Epithelial cell of umbilical artery (primary cell): ENCODE measurements at places on chromosomes 13 and 19. TPM values are rescaled to one million over a fixed set of nuclear protein-coding genes. Genes with fewer than 3 reads are reported as not detected.

Gene CATSPERD
- total RNA-seq: not detected in 2 replicates

Gene FUT6
- not detected in 2 replicates for total RNA-seq

Gene ZNF534
- not detected in 2 replicates for total RNA-seq

Gene CDX2
- not detected in 2 replicates for total RNA-seq

Gene METTL21C
- total RNA-seq: not detected in 2 replicates

Gene SELENOV
- total RNA-seq: not detected in 2 replicates

Gene KCTD4
- total RNA-seq: not detected in 2 replicates

Gene KANK3
- 9.4 and 14.6 TPM in 2 replicates for total RNA-seq

Gene SYCN
- total RNA-seq: not detected in 2 replicates

Gene KLF1
- total RNA-seq: under 0.01 TPM in 1 of 2 replicates, not detected in the other

Gene PAN3
- total RNA-seq: 14.3 and 16.3 TPM in 2 replicates

Gene ZNF221
- total RNA-seq: 3.2 and 10.6 TPM in 2 replicates

Gene POMP
- total RNA-seq: 147 and 350 TPM in 2 replicates

Gene GSK3A
- total RNA-seq: 12.9 and 13.6 TPM in 2 replicates

Gene VAV1
- not detected in 2 replicates for total RNA-seq

Gene NPHS1
- not detected in 2 replicates for total RNA-seq

Gene SOX1
- total RNA-seq: not detected in 2 replicates

Gene KIR3DL2
- total RNA-seq: not detected in 2 replicates

Gene POSTN
- total RNA-seq: 2.6 and 4.4 TPM in 2 replicates

Gene CYP2F1
- total RNA-seq: not detected in 2 replicates

Gene ZNF296
- total RNA-seq: under 0.01 TPM in 1 of 2 replicates, not detected in the other

Gene PCID2
- 65.3 and 90.9 TPM in 2 replicates for total RNA-seq

Gene ZNF577
- total RNA-seq: 3.9 and 5.2 TPM in 2 replicates

Gene ZNF66
- 2.3 and 4.3 TPM in 2 replicates for total RNA-seq

Gene NOVA2
- 2.1 and 3.2 TPM in 2 replicates for total RNA-seq

Gene USPL1
- total RNA-seq: 24.4 and 24.6 TPM in 2 replicates

Gene SLITRK6
- total RNA-seq: not detected in 2 replicates

Gene KLK3
- not detected in 2 replicates for total RNA-seq

Gene DLL3
- 0.15 and 0.65 TPM in 2 replicates for total RNA-seq

Gene CPB2
- total RNA-seq: not detected in 2 replicates

Gene RDH8
- not detected in 2 replicates for total RNA-seq
